MCF 10A (cell line): ENCODE measurements at places on chromosomes 7 and 10. TPM values are rescaled to one million over a fixed set of nuclear protein-coding genes. Genes with fewer than 3 reads are reported as not detected.

The CNNM2 gene
- total RNA-seq: 5.6 and 7.4 TPM in 2 replicates

GRCh38 chr10:68871731-68872342 is 29.3 kb upstream of the DDX50 start:
- DNase-seq: peak; percentile 41

- peak; percentile 86 for DNase-seq
Observed at GRCh38 chr10:10831085-10831484, 186.6 kb upstream of the CELF2 start.

- no peak for DNase-seq
Observed at GRCh38 chr7:130930681-130931080, 196.7 kb upstream of the KLF14 start.

GRCh38 chr7:20786779-20787659 is at the start of gene SP8:
Gene SP8, minus strand, starts transcription at chr7:20786886. Its CDS starts 88 bp downstream, at chr7:20786798.
- DNase-seq: peak; percentile 62
